ENCODE measurements at places on chromosomes 16 and 17.
A peak's percentile ranks its signal among the peaks of the same experiment; 100 is the strongest.

DNA sequence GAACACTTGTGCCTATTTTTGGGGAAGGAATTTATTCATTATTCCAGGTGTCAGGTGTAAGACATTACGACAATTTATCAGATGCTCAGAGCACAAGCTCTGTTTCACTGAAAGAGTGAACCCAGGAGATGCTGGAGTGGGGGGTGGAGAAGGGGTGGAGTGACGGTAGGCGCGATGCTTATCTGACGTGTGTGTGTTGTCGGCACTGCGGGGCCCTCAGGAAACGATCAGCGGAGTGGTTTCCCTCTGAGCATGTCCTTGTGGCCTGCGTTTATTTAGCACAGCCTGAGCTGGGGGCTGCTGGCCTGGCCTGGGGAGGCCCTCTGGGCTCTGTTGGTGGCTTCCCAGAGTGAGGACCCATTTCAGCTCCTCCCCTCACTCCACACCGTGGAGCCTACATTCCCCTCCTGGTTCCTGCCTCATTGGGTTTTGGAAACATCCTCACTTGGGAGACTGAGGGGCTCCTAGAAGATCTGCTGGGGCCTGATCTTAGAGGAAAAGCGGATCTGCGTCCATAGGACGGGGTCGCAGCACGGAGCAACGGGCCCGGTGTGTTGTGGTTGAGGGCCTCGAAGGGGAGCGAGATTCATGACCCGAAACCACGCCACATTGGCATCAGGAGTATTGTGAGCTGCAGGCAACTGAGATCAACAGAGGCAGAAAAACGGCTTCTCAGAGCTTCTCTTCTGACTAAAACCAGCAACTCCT lies 19.0 kb upstream of the GNG13 start:
- no peak for DNase-seq

DNA sequence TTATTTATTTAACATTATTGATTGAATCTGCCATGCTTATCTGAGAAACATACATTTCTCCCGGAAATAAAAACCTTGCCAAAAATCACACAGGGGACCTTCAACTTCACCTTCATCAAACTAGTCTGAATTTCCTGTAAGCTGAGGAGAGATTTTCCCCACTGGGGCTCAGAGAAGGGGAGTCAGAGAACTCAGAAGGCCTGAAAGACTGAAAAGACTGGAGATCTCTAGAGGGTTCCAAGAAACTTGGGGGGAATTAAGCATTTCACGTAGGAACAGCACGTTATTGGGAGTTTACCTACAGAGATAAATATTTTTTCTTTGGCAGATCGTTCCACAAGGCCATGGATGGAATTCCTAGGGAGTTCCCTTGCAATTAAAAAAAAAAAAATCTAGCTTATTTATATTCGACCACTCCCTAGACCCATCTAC lies 528 bp upstream of the NOL11 start:
- DNase-seq = no peak

DNA sequence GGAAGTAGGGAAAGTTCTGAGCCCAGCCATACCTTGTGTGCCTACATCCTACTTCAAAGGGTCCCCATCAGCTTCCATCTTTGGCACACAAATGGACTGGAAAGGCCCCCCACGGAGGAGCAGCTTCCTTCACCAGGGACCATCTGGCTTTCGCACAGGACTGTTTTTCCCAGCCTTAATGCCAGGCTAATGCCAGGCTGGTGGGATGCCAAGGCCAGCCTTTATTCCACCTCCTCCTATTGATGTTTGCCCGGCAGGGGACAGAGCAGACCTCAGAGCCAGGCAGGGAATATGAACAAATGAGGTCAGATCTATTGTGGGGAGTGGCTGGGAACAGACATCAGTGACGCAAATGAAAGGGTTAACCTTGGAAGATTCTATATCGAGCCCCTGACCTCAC lies 5.7 kb downstream of the GPR179 start:
- no peak for DNase-seq

- no peak for DNase-seq
Observed at GRCh38 chr16:84953190-84953746, 58.1 kb downstream of the ZDHHC7 start.

DNA sequence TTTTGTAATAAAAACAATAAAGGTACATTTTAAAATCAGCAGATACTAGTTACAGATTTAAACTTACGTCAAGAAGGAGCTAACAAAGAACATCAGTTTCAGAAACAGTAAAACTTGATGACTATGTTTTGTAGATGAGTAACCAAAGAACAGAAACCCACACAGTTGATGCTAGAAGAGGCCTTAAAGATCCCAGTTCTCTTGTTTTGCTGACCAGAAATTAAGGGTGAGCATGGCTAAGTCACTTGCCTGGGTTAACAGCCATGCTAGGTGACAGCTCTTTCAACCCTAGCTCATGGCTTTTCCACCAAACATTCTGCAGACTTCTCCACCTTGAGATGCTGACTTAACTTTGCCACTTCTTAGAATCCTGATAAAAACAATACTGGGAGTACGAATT lies 26.4 kb downstream of the STX8 start:
- DNase-seq = no peak

DNA sequence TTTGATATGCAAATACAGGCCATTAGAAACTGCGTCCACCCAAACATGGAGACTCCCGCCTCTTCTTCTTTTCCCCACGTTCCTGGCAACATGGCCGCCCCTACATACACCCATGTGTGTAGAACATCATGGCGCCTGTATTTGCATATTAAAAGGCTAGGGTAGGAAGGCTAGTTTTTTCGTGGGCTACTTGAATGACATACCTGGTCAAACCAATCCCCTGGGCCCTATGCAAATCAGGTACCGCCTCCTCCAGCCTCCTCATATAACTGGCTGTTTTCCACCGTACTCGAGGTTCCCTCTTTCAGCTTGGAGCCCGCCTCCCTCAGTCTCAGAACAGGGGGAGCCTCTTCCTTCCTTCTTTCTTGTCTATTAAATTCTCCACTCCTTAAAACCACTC lies 840 bp upstream of the CD300LB start:
- DNase-seq = peak; percentile 69

- no peak for DNase-seq
Observed at GRCh38 chr17:885971-886571, 93.5 kb downstream of the NXN start.
